ENCODE measurements at places on chromosomes 2 and 18.

GRCh38 chr2:151264157-151264825 is 2.6 kb upstream of the RBM43 start:
- DNase-seq: no peak

DNA sequence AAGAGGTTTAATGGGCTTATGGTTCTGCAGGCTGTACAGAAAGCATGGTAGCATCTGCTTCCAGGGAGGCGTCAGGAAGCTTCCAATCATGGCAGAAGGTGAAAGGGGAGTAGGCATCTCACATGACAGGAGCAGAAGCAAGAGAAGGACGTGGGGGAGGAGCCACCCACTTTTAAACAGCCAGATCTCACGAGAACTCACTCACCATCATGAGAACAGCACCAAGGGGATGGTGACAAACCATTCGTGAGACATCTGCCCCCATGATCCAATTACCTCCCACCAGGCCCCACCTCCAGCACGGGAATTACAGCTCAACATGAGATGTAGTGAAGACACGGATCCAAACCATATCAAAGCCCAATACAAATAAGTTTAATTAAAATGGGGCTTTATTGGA is 113.8 kb downstream of the ATL2 start:
- no peak for DNase-seq

- no peak for DNase-seq
These were observed 40.2 kb downstream of the CCBE1 start for GRCh38 chr18:59657012-59657411.

DNA sequence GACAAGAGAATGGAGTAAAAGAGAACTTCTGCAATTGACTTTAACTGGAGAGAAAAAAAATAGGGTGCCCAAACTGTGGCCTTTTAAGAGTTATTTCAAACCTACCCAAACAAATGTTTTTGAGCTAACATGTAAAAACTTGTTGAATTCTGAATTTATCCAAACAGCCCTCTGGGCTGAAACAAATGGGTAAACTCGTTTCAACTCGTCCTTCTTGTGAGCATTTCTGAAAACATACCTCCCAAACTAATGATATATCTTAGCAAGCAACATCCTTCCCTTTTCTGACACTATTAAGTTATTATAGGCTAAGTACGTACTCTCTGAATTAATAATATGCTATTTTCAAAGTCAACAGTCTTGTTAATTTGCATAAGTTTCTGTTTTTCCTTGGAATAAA is 793.0 kb upstream of the ACVR2A start:
- no peak for DNase-seq

- DNase-seq: no peak
These were observed 95.4 kb upstream of the FN1 start for GRCh38 chr2:215531284-215531683.
